ENCODE measurements at places on chromosomes 6 and 20.
A peak's percentile ranks its signal among the peaks of the same experiment; 100 is the strongest.

DNA sequence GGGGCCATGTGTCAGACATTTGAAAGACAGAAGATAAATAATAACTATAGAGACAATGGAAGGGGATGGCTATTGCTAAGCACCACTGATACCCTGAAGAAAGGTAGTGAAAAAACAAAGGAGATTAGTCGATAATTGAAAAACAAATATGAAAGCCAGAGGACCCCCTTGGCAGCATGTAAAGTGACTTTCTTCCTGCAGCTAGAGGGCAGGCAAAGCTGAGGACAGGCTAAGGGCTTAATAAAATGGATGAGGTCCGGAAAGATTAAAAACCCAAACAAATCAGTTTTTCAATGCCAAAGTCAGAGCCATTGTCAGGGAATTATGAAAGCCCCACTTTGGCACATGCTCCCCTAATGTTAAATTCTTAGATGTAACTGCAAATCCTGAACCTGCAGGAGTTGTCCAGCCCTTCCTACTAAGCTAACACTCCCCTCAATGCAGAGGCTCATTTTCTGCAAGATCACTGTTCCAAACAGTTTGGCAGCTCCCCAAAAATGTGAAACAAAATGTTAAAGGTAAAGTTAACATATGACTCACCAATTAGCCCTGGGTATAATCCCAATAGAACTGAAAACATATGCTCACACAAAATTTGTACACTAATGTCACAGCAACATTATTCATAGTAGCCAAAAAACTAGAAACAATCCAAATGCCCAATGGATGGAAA, 1177.9 kb downstream of the GRIK2 start:
- no peak for DNase-seq

DNA sequence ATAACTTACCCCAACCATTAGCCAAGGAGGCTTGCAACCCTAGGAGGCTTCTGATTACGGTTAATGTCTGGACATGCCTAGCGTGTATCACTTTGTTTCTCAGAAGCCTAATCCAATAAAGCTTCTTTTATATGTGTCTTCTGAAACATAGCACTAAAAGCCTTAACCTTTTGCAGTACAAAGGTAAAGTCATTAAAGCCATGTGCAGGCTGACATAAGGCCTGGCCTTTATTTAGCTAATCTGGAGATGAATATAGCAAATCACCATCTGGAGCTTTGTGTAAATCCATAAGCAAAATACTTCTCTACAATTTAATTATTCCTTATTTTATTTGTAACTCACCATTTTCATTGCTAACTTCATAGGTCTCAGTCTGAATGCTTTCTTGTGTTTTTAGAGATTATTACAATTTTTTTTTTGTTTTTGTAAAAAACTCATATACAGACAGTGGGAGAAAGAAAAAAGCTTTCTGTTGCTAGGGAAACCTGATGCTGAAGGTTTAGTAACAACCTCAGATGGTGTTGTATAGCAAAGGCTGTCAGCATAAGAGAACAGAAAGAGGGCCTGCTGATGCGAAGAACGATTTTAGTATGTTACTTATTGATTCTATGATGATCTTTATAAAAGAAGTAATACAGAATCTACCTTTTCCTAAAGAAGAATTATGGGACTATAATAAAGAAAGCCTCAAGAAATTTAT, at the start of gene EYS:
TSS of gene EYS (minus strand) at position 101 of the 701 bp plus-strand sequence. CDS start 211,816 bp downstream, outside the sequence.
- DNase-seq, result no peak

DNA sequence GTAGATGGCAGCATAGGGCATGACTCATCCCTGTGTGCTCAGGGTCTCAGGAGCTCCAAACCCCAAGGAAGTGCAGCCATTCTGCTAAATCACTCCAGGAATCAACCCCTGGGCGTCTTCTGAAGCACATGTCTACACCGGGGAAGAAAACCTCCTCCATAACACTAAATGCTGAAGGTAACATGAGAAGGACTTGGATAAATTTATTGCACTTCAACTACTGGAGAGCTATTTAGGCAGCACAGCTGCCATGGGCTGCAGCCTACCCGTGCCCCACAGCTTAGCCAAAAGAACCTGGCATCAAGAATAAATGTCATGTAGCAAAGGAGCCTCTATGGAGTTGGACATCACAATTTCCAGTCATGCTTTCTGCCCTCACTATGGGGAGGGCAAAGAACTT, 152.4 kb upstream of the PROKR2 start:
- DNase-seq, result no peak

GRCh38 chr6:118630923-118631322, 20.5 kb downstream of the CEP85L start:
- DNase-seq, result no peak

GRCh38 chr6:18410412-18410811, 23.3 kb downstream of the RNF144B start:
- no peak for DNase-seq

GRCh38 chr6:46333481-46333880, 157.8 kb downstream of the RCAN2 start:
- no peak for DNase-seq

DNA sequence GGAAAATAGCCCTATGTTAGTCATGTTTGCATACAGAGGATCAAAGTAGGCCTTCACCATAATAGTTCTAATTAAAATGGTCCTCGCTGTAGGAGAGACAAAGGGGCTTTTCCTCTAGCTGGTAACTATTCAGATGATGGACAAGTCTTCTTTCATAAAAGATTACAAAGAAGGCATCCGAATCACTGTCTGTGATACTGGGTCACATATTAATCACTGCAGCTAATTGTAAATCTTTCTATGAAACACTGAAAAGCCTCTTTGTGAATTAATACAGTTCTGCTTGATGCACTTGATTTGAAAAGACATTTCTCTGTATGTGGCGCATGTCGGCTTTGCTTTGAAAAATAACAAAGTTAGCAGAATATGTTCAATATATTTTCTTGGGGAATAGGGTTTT, 520.8 kb downstream of the KIF16B start:
- DNase-seq, result no peak

GRCh38 chr6:69106511-69106910, 471.4 kb downstream of the ADGRB3 start:
- no peak for DNase-seq

GRCh38 chr6:26103141-26103769, 16.0 kb downstream of the HFE start:
- DNase-seq, result peak; percentile 23

- DNase-seq, result no peak
Observed at GRCh38 chr20:37053230-37053950, 42.4 kb downstream of the RBL1 start.

- no peak for DNase-seq
Observed at GRCh38 chr20:37687478-37687805, 6.4 kb upstream of the CTNNBL1 start.

DNA sequence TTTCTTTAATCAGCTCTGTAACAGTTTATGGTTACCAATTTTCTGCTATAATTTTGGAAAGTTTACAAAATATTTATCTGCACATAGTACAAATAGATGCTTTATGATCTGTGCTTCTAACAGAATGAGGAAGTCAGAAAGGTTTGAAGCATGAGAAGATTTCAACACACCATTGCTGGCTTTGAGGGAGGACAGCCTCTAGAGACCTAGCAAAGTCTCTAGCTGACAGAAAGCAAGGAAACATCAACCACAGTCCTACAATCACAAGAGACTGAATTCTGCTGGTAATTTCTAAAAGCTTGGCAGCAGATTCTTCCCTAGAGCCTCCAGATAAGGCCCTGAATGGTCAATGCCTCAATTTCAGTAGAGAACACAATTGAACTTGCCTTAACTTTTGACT, 750.8 kb upstream of the SLC35B3 start:
- no peak for DNase-seq

GRCh38 chr6:75620381-75621304, 19.0 kb downstream of the SENP6 start:
- no peak for DNase-seq

DNA sequence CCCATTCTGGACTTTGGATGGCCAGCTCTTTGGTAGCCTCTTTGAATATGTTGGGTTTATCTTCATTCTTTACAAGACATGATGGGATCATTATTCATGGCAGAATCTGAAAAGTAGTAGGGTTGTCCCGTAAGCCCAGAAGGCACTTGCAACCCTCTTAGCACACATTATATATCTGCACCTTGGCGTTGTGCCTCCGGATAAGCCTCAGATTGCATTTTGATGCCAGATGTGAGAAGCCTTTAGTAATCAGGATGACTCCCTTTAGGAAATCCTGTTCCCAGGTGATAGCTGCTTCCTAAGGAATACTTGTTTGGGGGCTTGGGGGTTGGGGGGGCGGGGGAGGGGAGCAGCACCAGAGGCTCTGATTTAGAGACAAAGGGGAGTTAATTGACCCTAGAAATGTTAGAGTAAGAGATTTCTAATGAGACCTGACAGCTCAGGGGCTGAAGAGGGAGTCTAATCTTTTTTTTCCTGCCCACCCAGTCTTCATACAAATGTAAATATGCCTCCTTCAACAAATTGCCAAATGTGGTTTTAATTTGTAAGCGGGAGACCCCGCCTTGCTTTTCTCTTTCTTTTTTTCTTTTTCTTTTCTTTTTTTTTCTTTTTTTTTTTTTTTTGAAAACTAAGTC, 55.1 kb downstream of the JAG1 start:
- DNase-seq, result no peak

GRCh38 chr6:144481527-144481926, 196.4 kb downstream of the UTRN start:
- no peak for DNase-seq

DNA sequence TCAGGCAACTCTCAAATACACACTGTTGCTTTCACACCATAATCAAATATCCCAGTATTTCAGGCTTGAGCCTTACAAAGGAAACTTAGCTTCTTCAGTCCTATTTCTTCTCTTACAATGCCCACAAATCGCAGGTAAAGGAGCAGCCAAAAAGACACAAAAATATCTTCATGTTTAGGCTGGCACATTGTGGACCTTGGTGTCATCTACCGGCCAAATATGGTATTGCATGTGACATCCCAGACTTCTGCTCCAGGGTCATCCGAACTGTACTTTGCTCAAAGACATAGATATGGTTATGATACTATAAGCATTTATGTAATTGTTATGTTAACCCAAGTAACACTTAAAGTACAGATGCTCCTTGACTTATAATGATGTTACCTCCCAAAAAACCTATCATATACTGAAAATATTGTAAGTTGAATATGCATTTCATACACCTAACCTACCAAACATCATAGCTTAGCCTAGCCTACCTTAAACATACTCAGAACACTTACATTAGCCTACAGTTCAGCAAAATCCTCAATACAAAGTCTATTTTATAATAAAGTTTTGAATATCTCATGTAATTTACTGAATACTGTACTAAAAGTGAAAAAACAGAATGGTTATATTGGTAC, 4.6 kb downstream of the OR2H2 start:
- peak; percentile 39 for DNase-seq

DNA sequence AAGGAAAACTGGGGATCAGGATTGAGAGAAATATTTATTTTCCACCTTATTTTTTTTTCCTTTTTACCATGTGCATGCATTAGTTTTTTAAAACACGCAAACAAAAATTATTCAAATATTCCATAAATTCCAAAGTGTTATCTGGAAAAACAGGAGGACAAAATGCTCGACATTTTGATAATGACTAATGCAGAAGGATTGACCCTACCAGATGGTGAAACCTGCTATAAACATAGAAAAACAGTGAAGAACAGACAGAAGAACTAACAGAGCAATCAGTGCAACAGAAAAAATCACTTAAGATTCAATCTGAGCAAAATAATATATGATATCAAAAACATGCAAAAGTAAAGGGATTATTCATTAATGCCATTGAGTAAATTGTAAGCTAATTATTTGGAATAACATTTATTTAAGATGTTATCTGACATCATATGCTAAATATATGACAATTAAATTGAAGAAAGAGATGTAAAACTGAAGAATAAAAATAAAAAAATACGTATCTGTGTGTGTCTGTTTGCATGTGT, 218.4 kb downstream of the LMBRD1 start:
- no peak for DNase-seq

DNA sequence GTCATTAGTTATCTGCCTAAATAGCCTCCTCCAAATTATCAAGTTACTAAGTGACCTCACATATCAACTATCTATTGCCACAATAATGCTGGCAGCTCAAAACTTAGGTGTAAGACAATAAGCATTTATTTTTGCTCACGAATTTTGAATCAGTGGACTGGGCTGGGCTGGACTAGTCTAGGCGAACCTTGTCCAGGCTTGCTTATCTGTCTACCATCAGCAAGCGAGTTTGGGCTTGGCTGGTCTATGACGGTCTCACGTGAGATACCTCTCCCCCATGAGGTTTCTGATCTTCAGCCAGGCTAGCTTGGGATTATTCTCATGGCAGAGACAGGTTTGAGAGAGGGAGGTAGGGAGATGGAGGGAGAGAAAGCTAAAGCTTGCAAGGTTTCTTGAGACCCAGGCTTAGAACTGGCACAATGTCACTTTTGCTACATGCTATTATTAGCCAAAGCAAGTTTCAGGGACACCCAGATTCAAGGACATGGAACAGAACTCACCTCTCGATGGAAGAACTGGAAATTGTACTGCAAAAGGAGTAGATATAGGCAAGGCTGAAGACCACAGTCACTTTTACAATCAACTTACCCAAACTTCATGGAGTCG, 80.9 kb downstream of the WASF1 start:
- DNase-seq, result no peak

- no peak for DNase-seq
Observed at GRCh38 chr6:30113003-30113759, at the start of gene TRIM31. Gene TRIM31 (minus strand): TSS chr6:30113090. CDS start chr6:30112805, 285 bp downstream.

DNA sequence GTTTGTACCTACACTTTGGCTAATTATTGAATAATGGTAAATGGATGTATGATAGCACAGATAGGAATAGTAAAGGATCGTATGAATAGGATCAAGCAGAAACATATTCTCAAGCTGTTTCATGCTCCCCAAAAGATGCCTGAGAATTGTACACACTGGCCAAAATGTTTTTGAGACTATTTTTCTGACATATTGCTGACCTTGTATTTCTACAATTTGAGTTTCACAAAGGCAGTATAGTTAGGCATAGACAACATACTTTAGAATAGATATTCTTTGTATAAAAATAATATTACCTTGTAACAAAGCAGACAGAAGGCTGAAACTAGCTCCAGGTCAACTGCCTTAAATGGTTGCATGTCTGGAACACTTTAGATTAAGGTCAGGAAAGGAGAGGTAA, 598.4 kb downstream of the COL12A1 start:
- no peak for DNase-seq

DNA sequence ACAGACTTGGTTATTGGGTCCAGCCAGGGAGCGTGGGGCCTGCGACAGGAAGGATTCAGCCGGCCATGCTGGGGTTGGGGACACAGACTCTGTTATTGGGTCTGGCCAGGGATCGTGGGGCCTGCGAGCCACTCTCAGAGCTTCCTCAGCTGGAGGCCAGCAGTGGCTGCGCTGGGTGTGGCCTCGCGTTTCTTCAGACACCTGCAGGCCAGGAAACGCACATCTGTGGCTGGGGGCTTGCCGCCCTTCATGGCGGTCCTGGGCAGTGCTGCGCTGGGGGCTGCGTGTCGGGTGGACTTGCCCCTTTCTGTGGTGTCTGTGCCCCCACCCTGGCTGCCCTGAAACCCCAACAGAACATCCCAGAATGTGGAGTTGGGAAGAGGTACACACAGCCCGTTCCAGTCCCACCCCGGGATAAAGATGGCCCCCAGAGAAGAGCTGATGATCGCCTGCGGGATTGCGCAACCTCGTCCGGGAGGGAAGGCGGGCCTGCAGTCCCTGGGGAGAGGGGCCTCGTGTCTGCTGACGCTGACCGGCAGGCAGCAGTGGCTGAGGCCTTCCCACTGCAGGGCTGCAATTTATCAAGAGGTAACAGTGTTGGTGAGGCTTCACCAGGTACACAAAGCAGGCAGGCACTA, 16.9 kb upstream of the MTG2 start:
- DNase-seq, result no peak

Measured in hindlimb muscle (tissue), 1 donor.